ENCODE measurements at places on chromosomes 2 and 18.

- no peak for DNase-seq
These were observed 391.1 kb downstream of the TNS1 start for GRCh38 chr2:217611626-217612127.

DNA sequence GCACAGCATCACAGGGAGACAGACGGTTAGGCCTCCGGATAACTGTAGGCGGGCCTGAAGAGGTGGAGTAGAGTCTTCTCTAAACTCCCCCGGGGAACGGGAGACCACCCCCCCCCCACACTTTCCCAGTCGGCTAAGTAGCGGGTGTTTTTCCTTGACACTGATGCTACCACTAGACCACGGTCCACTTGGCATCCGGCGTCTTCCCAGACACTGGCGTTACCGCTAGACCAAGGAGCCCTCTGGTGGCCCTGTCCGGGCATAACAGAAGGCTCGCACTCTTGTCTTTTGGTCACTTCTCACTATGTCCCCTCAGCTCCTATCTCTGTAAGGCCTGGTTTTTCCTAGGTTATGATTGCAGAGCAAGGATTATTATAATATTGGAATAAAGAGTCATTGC lies 25.7 kb upstream of the NCL start:
- no peak for DNase-seq

DNA sequence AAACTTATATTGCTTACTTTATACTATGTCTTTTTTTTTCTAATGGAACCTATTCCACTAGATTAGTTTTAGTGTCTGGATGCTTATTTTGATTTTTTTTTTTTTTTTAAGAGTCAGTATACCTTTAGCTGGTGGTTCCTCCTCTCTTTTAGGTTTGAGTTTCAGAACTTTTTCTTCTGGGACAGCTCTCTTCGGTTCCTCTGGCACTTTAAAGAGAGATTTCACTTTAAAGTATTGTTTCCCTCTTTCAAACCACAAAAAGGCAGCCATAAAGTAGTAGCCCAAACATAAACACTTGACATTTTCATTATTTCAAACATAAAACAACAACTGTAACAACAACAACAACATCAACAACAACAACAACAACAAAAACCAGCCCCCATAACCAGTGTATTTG lies 123.3 kb downstream of the TTN start:
- DNase-seq: no peak

GRCh38 chr2:84980263-84980983 lies 9.5 kb downstream of the KCMF1 start:
- DNase-seq: no peak

- no peak for DNase-seq
These were observed 1.7 kb upstream of the EML4 start for GRCh38 chr2:42167458-42167857.

DNA sequence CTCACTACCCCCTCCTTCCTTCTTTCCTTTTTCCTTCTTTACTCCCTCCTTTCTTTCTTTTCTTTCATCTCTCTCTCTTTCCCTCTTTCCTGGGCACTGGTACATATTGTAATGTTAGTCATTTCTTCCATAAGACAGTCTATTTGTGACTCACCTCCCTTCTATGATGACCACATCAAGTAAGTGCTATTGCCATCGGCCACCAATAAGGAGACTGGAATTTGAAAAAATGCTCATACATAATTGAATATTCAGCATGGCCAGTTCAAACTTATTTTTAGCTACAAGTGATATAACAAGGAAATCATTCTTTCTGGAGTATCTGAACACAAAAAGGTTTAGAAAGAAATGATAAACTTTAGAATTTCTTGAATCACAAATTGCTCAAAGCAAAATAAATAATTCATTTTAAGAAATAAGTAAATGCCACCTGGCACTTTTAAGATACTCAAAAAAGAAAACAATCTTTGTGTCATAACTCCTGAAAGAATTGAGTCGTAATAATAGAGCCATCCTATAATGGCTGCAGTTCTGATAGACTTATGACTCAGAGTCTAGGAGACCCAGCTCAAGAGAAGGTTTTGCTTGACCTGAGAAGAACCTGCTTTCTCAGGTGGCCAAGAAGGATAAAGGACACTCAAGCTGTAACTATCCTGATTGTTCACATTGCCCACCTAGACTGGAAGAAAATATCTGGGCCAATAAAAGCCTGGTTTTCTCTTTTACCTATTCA lies 51.6 kb upstream of the CCBE1 start:
- DNase-seq: no peak

GRCh38 chr2:154532763-154533162 lies 165.7 kb upstream of the KCNJ3 start:
- DNase-seq: no peak

DNA sequence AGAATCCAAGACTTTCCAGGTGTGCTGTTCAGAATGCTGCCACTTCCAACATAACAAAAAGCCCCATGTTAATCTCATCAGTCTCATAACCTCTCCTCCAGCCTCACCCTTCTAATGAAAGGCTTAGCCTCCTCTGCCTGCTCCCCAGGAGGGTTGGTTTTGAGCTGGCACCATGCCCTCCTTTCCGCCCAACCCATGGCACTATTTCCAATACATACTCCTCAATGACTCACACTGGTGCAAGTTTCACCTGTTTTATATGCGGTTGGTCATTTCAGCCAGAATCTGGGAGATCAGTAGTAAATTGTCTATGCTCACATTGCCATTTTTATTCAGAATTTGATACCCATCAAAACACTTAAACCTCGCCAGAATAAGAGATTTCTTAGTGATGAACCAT lies 157.6 kb upstream of the NRP2 start:
- no peak for DNase-seq

DNA sequence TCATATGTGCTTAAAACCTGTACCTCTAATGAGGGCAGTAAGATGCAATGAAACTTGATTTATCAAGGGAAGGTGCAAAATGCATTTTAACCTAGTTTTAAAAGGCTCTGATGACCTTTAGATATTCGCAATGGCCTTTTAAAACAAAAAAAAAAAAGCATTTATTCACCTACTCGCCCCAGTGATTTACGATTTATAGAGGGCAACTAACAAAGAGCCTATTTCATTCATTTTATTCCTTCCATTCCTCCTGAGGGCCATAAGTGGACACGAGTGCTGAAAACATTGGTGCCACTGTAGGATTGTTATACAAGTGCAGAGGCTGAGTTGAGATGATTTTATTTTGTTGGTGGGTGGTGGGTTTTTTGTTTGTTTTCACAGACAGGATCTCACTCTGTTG lies 48.1 kb downstream of the RNF152 start:
- no peak for DNase-seq

- no peak for DNase-seq
These were observed 63.3 kb upstream of the KYNU start for GRCh38 chr2:142813830-142814829.

DNA sequence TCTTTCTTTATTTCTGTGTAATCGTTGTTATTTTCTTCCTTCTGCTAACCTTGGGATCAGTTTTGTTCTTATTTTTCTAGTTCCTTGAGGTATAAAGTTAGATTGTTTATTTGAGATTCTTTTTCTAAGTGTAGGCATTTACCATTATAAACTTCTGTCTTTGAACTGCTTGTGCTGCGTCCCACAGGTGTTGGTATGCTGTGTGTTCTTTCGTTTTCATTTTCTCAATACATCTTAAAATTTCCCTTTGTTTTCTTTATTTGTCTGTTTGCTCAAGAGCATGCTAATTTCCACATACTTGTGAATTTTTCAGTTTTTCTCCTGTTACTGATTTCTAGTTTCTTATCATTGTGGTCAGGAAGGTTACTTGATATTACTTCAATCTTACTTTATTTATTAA lies 873.8 kb upstream of the GCFC2 start:
- no peak for DNase-seq

GRCh38 chr2:68441179-68441993 lies 25.7 kb downstream of the FBXO48 start:
- peak; percentile 39 for DNase-seq

DNA sequence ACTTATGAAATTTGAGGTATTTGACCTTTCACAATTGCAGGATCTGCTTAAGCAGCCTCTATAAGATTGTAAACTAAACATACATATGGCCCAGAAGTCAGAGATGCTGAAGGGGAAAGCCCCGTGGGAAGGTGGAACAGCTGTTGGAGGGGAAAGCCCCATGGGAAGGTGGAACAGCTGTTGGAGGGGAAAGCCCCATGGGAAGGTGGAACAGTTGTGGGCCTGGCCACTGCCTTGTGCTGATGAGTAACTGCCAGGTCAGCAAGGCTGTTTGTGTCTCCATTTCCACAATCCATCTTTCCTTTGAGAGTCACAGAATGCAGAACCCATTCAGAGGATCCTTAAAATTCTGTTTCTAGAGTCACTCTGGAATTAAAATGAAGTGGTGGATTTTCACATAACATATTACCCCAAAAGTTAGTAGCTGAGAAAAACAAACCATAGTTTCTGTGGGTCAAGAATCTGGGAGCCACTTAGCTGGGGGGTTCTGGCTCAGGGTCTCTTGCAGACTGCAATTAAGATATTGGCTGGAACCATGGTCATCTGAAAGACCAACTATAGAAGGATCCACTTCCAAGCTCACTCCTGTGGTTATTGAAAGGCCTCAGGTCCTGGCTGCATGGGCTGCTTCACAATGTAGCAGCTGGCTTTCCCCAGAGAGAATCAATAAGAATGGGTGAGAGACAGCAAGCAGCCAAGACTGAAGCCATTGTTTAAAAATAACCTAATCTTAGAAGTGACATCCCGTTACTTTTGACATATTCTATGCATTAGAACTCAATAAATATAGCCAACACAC lies 86.6 kb upstream of the CAVIN2 start:
- DNase-seq: no peak

- DNase-seq: no peak
These were observed 116.7 kb upstream of the COPS8 start for GRCh38 chr2:236968880-236969534.

- no peak for DNase-seq
These were observed 137.3 kb upstream of the CWC22 start for GRCh38 chr2:180144338-180144813.

DNA sequence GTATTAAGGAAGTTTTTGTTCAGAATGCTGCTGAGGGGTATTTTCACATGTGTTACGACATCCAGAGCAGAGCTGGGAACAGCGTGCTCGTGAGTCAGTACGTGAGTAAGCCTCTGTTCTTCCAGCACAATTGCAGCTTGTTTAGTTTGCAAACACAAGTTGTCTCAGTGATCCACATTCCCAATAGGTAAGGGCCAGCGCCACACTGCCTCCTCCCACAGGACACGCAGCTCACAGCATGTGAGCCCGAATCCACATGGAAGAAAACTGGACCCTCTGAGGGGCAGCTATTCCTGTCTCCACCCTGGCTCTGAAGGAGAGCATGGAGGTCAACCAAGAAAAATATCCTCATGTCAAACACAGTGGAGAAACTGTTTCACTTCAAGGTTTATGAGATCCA lies 173.9 kb upstream of the PID1 start:
- peak; percentile 52 for DNase-seq

GRCh38 chr2:71833855-71834560 lies 313.7 kb downstream of the CYP26B1 start:
- no peak for DNase-seq

GRCh38 chr2:240839152-240840143 lies 19.4 kb upstream of the KIF1A start:
- no peak for DNase-seq

- no peak for DNase-seq
These were observed 51.2 kb downstream of the GYPC start for GRCh38 chr2:126707191-126707590.

DNA sequence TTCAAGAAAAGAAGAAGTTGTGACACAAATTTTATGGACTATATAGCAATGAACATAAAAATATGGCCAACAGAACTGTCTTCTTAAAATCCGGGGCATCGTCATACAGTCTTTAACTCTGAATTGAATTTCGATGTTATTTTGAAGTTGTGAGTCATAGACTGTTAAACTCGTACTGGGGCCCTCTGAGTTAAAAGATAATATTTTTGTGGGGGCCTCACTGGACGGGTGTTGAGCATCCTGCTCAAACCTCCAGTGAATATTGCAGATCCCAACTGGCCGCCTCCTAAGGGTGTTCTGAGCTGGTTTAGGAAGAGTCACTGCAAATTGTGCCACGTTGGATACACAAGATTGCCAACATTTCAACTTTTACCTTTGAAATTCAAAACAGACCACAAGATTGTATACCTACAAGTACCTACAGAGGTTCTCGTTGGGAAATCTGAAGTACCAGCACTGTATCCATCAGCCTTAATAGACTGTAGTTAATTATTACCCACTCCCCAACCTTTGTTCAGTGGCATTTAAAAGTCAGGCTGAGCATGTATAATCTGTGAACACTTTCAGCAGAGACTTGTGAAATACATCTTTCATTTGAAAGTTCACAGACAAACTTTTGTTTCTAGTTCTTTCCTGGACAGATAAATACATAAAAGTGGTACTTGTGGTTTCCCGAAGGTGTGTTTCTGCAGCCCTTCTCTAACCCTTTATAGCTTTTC lies 27.8 kb downstream of the KLHL23 start:
- DNase-seq: peak; percentile 42

GRCh38 chr2:105954891-105955290 lies 210.2 kb downstream of the NCK2 start:
- DNase-seq: no peak

- DNase-seq: peak; percentile 83
These were observed 68.4 kb downstream of the LIPG start for GRCh38 chr18:49630246-49630699.

DNA sequence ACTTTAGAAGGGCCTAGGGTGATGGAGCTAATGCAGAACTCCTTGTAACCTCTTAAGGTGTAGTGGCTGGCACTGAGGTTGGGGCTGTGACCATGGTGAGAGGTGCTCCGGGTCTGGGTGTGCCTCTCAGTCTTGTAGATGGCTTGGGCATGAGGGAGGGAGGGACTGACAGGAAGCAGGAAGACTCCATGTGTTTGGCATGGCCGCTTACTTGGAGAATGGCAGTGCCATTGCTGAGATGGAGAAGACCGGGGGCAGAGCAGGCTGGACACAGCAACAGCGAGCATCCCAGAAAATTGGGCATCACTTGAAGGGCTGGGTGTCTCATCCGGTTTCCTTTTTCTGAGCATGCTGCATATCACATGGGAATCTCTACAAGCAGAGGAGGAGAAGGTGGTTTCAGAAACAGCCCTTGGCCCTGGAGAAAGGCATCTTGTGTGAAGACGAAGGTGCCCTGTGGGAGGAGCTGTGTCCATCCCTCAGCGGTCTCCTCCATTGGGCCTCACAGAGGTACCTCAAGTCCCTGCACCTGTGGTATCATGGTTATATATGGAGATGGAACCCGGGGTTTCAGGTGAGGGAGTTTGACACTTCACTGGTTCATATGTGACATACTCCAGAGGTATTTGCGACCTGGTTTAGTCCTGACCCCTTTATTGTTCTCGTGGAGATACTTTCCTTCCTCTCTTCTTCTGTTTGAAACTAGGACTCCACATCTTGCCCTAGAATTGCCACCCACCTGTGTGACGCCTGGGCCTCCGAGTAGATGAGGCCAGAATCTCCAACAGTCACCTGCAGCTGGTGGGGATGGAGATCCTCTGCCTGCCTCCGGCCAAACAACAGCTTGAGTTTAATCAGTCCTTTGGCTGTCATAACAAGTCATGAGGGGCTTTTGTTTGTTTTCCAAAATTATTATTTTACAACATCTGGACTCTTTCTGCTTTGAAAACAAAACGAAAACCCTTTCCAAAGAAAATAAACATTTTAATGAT lies 45.6 kb downstream of the INPP4A start:
- no peak for DNase-seq

- DNase-seq: no peak
These were observed 62.6 kb upstream of the ASAP2 start for GRCh38 chr2:9144046-9144445.
